GF-D8 (cell line): ENCODE measurements at places on chromosomes 1 and 21.

GRCh38 chr1:180562640-180563025 is 3.9 kb downstream of the OVAAL start:
- no peak for DNase-seq

DNA sequence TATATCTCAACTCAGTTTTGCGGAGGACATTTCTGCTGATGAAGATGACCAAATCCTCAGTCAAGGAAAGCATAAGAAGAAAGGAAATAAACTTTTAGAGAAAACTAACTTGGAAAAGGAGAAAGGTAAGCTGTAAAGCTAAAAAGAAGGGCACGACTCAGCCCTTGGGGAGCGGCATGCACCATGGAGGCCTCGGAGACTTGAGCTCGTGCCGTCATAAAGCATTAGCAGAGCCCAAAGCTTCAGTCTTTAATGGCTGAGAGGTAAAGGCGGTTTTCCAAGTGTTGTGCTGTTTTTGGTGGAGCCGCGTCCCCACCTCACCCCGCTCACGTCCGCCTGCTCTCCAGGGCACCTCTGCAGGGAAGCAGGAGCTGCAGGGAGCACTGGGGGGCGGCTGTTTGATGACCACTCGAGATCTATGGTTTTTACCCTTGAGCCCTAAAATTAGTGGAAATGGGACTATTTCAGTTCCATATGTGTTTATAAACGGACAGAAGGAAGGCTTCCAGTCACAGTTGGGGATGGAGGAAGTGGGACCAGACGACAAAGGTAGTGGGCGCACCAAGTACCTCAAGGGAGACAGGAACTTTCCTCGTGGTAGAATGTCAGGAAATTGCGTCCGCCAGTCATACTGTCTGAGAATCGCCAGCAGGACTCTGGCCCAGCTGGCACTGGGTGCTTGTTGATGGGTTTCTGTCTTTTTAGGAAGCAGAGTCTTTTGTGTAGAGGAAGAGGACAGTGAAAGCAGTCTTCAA is 27.6 kb downstream of the RRP1B start:
- no peak for DNase-seq

DNA sequence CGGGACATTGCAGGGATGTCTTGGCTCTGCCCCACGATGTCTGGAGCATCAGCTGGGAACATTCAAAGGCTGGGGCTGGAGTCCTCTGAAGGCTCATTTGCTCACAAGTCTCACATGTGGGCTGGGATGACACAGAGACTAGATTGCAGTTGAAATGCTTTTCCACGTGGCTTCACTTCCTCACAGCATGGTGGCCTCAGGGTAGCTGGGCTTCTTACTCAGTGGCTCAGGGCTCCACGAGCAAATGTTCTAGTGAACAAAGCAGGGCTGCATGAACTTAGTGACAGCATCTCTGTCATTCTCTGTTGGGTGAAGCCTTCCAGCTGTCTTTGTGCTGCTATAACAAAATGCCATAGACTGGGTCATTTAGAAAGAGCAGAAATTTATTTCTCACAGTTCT is 247.0 kb upstream of the POU3F1 start:
- no peak for DNase-seq

GRCh38 chr1:117169871-117170596 is 40.7 kb downstream of the VTCN1 start:
- no peak for DNase-seq

GRCh38 chr1:101485712-101486111 is 248.9 kb downstream of the S1PR1 start:
- no peak for DNase-seq

DNA sequence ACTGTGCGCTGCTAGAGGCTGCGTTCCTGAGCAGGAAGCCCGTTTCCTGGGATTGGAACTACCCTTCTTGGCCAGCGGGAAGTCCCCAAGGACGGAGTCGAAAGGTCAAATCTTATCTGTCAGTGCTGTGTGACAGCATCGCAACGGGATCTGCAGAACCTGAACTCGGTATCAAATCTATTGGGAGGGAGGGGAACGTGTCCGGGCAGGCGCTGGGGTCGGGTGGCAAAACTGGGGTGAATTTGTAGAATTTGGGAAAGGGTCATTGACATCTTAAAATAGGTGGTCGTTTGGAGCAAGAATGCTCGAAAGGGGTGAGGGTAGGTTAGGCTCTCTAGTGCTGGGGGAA is 725 bp upstream of the ARPC5 start:
- no peak for DNase-seq

GRCh38 chr21:32240851-32241687 is 37.8 kb downstream of the MIS18A start:
- no peak for DNase-seq

DNA sequence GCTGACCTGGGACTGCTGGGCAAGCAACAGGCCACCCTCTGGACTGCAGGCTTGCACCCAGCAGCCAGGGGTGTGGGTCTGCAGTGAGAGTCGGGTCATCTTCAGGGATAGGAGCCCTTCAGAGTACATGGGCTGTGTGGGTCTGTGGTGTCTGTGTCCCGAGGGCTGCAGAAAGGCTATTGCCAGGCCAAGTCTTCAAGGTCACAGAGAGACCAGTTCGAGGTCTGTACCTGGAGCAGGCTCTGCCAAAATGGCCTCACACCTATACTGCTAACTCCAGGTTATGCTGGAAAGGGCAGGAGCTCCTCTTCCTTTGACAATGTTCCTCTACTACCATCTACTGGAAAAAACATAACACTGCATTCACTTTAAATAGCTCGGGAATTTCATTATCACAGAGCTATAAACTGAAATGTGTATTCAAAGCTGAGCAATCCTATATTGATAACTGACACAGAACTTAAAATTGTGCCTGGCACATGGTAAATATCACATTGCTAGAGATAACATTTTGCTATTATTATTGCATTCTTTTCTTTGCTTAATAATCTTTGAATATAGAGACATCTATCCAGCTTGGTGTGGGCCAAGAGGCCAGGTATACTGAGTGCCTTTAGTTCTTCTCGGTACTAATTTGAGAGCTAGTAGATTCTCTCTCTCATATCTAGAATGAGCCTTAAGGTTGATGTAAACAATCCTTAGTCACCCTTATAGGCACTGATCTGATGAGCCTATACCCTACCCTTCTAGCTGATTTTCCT is 6.9 kb upstream of the DNAH14 start:
- no peak for DNase-seq

- peak; percentile 83 for DNase-seq
Measured at GRCh38 chr1:89692601-89693521, 59.9 kb downstream of the LRRC8C start.

- no peak for DNase-seq
Measured at GRCh38 chr1:20551945-20552727, at the start of gene FAM43B. TSS of gene FAM43B (plus strand) at chr1:20552573. CDS start at chr1:20552974, 401 bp downstream.

DNA sequence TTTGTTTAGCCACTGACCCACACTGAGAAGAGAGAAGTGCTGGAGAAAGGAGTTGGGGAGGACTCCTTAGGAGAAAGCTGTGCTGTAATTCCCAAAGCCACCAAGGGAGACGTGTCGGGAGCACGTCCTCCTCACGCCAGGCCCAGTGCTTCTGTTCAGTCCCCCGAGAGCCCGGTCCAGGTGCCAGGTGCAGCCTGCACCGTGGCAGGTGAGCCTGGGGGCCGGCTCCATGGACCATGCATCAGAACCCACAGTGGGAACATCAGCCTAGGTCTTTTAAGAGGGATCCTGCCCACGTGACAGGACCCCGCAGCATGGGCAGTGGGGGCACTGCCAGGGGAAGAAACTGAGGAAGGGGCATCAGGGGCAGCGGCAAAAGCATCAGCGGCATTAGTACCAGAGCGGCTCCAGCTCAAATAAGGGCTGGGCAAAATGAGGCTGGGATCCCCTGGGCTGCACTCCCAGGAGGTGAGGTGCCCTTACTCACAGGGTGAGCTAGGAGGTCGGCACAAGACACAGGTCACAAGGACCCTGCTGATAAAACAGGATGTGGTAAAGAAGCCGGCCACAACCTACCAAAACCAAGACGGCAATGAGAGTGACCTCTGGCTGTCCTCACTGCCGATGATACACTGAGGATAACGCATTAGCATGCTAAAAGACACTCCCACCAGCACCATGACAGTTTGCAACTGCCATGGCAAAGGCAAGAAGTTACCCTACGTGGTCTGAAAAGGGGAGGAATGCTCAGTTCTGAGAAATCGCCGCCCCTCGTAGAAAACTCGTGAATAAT is 24.6 kb upstream of the PRDM15 start:
- no peak for DNase-seq

DNA sequence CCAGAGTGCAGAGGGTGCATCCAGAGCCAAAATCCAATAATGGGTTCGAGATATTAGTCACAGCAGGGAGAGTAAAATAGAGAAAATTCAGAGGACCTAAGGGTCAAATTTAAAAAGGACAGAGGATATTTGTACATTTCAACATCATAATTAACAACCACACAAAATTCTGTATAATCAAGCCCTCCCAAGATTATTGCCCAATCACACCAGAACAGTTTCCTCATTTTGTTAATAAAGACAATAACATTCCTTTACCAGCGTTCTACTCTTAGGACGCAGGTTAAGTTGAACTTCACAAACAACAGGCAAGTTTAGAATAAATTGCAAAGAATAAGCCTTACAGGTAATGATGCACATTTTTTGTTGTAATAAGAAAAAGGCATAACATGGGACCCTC is 462.8 kb downstream of the PTPRC start:
- no peak for DNase-seq

DNA sequence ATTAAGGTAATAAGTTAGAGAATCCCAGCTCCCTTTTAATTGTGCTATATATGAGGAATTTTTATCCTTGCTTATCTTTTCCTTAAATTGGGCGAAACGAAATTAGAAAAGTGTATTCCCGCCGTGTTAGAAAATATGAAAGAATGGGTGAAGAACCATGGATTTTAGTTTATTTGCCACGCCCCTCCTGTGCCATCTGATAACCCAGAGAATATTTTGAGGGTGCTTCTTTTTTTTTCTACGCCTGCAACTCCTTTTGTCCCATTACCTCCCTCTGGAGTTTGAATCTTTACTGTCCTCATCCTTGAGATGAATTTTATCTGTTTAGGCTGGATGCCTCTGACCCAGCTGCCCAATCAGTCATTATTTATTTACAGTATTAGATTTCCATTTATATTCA is 1.6 kb downstream of the TLCD4 start:
- no peak for DNase-seq

- no peak for DNase-seq
Measured at GRCh38 chr1:17161137-17161740, 42.0 kb upstream of the PADI2 start.

DNA sequence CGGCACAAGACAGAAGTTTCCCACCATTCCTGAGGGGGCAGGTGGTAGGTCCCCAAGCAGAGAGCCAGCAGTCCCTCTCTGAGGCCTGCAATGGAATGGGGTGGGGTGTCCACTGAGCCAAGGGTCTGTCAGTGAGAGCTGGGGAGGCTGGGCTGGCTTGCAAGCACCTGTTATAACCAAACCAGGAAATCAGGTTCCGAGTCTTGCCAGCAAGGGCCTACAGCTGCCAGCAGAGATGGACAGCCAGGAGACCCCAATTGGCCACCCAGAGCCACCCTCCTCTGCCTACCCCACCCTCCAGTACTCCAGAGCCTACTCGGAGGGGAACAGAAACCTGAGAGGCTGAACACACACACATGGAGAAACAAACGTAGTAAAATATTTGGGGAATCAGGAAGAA is 32.2 kb downstream of the PSEN2 start:
- no peak for DNase-seq

GRCh38 chr1:5920201-5920600 is 72.0 kb downstream of the NPHP4 start:
- DNase-seq, result no peak

DNA sequence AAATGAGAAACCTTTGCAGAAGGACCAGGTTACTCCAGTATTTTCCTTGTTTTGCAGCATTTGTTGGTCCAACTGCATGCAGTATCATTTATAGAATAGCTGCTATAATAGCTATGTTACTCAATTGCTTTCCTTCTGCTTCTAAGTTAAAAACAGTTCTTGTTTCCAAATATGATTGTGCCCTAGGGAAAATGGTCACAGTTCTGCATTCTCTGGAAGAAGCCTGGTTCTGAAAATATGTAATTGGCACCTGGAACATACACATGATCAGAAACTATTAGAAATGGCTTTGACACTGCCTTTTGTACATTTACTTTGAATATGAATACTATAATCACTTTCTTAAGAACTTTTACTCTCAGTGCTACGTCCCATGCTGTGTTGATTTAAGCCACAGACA is 33.6 kb downstream of the HENMT1 start:
- DNase-seq, result no peak

DNA sequence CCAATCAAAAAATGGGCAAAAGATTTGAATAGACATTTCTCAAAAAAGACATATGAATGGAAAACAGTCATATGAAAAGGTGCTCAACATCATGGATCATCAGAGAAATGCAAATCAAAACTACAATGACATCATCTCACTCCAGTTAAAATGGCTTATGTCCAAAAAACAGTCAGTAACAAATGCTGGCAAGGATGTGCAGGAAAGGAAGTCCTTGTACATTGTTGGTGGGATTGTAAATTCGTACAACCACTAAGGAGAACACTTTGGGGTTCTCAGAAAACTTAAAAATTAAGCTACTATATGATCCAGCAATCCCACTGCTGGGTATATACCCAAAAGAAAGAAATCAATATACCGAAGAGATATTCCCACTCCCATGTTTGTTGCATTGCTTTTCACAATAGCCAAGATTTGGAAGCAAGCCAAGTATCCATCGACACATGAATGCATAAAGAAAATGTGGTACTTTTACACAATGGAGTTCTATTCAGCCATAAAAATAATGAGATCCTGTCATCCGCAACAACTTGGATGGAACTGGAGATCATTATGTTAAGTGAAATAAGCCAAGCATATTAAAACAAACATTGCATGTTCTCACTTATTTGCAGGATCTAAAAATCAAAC is 17.9 kb downstream of the GBP5 start:
- no peak for DNase-seq

DNA sequence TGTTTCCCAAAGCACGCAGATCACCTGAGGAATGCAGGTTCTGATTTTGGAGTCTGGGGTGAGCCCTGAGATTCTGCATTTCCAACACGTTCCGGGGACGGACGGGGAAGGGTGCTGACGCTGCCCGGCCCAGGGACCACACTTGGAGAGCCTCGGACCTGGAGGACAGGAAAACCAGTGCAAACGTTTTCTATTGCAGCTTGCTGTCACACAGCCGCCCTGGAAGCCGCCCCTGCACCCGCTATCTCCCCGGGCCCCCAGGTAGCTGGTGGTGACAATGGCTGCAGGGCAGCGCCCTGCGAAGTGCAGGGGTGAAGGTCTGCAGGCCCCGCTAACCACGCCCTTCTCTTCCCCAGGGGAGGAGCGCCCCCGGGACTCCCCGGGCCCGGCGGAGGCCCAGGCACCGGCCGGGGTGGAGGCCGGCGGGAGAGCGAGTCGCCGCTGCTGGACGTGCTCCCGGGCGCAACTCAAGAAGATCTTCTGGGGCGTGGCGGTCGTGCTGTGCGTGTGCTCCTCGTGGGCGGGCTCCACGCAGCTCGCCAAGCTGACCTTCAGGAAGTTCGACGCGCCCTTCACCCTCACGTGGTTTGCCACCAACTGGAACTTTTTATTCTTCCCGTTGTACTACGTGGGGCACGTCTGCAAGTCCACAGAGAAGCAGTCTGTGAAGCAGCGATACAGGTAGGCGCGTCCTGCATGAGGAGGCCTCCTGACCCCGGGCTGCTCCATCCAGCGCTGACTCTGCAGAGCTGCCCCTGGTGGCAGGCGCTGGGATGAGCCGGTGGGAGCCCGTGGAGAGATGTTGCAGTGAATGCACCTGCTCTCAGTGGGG is 142.0 kb upstream of the COA6 start:
- DNase-seq, result no peak

- no peak for DNase-seq
Measured at GRCh38 chr1:7538033-7538432, 233.1 kb upstream of the VAMP3 start.
